ENCODE measurements at places on chromosomes 1 and 21.

GRCh38 chr1:94006604-94007003, 97.4 kb upstream of the GCLM start:
- no peak for DNase-seq

- DNase-seq = peak; percentile 86
These were observed 1.6 kb downstream of the MFAP2 start for GRCh38 chr1:16978567-16979474.

DNA sequence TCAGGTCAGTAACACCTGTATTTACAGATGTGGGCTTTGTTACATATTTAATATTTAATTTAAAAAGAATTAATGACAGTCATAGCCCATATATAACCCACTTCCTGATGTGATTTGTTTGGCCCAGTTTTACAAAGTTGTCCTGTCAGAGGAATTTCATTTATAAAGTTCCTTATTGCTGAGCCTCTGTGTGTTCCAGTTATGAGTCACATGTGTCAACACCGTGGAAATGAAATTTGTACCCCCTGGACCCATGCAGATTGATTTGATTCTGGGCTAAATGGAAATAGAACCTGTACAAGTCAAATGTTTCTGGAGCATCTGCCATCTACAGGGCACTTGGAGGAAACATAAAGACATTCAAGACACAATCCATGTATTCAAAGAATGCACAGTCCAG, 149.2 kb downstream of the CACNA1E start:
- DNase-seq = no peak

DNA sequence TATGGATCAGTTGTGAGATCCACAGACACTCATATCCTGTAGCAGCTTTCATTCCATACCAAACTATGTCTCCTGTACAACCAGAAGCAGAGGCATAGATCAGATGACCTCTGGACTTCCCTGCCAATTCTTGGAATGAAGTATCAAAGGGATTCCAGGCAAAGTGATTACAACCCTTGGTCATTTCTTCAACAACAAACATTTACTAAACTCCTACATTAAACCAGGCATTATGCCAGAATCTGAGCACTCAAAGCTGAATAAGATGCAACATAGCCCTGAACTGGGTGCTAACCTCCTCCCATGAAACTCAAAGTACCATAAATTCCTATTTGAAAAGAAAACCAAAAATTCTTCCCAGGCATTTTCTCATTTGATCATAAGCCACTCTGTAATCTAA, 121.2 kb upstream of the SGIP1 start:
- no peak for DNase-seq

DNA sequence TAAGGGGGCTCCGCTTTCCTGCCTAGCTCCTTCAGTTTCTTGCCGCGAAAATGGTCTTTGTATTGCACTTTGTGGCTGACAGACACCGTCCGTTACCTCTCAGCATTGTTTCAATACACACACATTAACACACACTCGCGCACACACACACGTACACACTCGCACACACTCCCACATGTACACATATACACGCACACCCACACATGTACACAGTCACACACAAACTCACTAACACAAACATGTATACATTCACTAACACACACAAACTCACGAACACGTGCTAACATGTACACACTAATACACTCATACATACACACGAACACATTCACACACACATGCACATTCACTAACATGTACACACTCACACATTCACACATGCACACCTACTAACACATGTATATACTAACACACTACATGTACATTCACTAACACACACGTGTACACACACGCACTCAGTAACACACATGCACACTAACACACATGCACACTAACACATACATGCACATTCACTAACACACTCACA, 48.9 kb downstream of the PSMG1 start:
- DNase-seq = no peak

GRCh38 chr1:41795205-41795762, 123.4 kb downstream of the HIVEP3 start:
- DNase-seq = no peak

- DNase-seq = no peak
These were observed 368.3 kb upstream of the ESRRG start for GRCh38 chr1:217091561-217091960.

DNA sequence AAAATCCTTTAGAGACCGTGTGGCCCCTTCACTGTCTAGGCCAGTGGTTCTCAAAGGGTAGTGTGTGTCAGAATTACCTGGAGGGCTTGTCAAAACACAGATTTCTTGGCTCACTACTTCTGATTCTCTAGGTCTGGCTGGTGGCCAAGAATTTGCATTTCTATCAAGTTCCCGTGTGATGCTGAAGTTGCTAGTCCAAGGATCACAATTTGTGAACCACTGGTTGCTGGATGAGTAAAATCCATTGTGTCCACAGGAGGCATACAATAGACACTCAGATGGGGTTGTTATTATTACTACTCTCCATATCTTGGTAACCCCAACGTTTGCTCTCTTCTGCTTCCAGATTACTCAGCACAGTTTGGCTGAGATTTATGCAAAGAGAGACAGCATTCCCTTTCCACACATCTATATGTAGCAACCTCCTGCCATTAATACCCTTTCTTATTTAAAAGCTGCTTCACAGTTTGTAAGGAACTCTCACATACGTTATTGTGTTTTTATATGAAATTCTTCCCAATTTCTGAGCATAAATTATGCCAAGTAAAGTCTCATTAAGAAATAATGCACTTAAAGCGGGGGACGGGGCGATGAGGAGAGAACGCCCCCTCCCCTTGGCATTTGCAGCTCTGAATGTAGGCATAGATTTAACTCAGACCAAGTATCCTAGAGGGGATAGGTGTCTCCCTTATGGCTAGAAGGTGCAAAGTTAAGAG, 720 bp upstream of the TMCC2 start:
- no peak for DNase-seq
